Uterus (tissue), 4 donors: ENCODE measurements at places on chromosomes 3 and 15.
A peak's percentile ranks its signal among the peaks of the same experiment; 100 is the strongest.

DNA sequence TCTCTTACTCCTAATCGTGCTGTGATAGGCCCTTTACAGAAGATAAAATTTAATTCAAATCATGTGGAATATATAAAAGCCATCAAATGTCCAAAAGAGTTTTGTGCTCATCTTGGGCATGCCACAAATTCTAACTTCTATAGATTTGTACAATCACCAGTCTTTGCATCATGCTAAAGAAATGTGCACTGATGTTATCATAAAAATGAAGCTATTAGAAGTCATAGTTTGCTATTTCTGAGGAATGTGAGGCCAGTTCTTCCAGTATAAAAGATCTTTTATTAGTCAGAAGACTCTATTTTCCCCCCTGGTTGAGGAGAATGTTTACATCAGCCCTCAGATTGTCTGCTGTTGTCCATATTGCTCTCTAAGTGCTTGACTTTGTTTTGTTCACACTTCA is 2.1 kb upstream of the ANXA2 start:
- DNase-seq = no peak

GRCh38 chr3:99319961-99320360 is 318.4 kb upstream of the COL8A1 start:
- DNase-seq = no peak

- DNase-seq = no peak
These were observed 278.9 kb downstream of the KLF13 start for GRCh38 chr15:31605467-31605931.

DNA sequence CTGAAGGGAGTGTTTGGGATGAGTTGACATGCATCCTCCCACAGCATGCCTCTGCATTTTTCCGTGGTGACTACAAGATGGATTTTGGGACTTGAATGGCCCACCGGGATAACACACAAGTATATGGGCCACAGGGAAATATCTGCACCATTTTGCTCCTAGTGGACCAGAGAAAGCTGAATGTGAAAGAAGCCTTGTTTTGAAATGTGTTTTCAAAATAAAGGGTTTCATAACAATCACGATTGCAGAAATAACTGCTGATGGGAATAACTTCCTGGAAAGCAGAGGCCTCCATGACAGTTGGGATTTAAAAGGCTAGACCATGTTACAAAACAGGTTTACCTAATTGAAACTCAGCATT is 77.5 kb upstream of the PRR23C start:
- DNase-seq = peak; percentile 55

DNA sequence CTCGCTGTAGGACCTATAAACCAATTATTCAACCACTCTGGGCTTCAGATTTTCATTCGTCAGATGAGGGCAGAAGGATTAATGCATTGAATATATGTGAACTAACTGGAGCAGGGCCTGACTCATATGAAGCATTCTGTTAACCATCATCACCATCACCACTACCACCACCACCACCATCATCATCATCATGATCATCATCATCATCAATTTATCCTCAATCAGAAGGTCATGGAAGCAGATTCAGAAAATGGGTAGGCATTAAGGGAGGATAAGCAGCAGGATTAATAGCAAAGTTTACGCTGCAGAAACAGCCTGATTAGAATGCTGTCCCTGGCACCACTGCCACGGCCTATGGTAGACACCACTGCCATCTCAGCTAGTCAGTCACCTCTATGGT is 407.5 kb upstream of the THBS1 start:
- DNase-seq = no peak

GRCh38 chr3:36258421-36258820 is 121.9 kb upstream of the STAC start:
- DNase-seq = no peak

DNA sequence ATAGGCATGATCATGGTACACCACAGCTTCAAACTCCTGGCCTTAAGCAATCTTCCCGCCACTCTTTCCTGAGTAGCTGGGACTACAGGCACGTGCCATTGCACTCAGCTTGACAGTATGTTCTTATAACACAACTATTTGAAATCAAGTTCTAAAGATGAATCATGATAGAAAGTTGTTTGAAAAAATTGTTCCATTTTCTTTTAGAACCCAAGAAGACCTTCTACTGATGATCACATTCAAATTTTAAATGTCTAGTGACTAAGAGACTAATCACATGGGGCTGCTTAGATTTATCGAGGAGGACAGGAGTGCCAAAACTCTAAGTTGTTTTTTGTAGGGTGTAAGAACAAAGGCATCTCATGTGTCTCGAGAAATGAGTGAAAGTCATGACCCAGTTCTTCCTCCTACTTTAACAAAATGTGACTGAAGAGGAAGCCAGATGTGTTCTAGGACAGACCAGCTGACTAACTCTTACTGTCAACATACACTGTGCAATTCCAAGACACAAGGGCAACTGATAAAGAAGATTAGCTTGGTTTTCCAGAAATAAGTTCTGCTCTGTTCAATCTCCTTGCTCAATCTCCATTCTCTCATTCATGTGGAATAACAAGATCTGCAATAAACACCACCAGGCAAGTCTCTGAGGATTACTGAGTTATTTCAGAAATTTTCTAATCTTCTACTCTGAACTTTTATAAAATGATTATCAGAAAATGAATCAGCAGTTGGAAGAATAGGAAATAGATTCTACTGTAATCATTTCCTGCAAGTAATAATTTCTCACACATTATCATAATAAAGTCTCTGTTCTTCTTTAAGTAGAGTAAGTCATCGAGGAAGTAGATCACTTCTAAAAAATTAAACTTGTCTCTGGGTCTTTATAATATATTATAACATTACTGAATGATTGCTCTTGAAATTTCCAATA is 122.6 kb upstream of the CCNL1 start:
- DNase-seq = peak; percentile 34

GRCh38 chr3:106256249-106256957 is 387.6 kb upstream of the CBLB start:
- no peak for DNase-seq

- DNase-seq = no peak
These were observed 257.1 kb upstream of the STT3B start for GRCh38 chr3:31275583-31275982.

GRCh38 chr3:118991775-118992174 is 42.9 kb downstream of the IGSF11 start:
- no peak for DNase-seq

- DNase-seq = no peak
These were observed 263.5 kb downstream of the CNTN4 start for GRCh38 chr3:2362122-2362521.

- no peak for DNase-seq
These were observed 128.4 kb upstream of the HACD2 start for GRCh38 chr3:123713211-123713610.

DNA sequence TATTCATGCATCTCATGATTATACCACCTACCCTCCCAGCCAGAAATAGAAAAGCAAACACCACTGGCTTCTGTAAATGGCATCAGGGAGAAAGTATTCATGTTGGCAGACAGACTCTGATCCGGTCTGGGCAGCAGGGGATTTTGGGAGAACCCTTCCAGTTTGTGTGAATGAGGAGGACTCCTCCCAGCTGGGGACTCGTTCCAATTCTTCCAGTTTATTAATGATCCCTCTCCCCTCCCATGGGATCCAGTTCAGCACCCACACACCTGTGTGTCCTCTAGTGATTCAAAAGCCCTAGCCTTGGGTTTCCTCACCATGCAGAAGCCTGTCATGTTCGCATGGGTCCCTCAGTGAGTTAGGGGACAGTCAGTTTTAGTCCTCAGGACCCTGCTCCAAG is 110.9 kb downstream of the IQSEC1 start:
- no peak for DNase-seq

- no peak for DNase-seq
These were observed 31.8 kb downstream of the UPK1B start for GRCh38 chr3:119205209-119205608.

DNA sequence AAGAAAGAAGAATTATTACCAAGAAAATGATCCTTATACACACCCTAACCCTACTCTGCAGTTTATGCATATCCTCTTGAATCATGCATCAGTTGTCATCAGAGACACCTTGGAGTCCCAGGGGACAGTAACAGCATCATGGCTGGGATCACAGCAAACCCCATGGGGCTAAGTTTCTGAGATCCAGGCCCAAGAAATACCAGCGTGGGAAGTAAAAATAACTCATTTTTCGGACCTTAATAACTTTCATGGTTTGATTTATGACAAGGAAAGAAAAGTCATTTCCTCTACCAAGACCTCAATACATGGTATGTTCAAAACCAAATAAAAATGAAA is 38.8 kb upstream of the B3GNT5 start:
- DNase-seq = no peak

DNA sequence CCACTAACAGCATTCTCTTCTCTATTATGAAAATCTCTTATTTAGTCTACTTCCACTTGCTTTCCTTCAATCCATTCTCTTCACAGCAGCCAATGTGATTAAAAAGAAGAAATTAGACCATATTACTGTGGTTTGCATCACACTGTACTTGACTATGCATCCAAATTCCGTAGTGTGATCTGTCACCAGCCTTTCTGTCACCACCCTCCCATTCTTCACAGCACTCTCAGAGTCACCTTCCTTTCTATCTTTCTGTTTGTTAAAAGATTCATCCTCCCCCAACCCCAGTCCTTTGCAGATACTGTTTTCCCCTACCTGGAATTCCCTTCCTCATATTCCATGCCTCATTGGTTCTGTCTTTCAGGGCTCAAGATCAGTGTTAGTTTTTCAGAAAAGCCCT is 55.0 kb upstream of the ABHD10 start:
- DNase-seq = no peak

- no peak for DNase-seq
These were observed 30.1 kb upstream of the RPL32 start for GRCh38 chr3:12871404-12871983.

- no peak for DNase-seq
These were observed 160.1 kb upstream of the IL12A start for GRCh38 chr3:159828542-159828943.

- peak; percentile 6 for DNase-seq
These were observed 224.3 kb downstream of the SNRPN start for GRCh38 chr15:25178835-25179672.

DNA sequence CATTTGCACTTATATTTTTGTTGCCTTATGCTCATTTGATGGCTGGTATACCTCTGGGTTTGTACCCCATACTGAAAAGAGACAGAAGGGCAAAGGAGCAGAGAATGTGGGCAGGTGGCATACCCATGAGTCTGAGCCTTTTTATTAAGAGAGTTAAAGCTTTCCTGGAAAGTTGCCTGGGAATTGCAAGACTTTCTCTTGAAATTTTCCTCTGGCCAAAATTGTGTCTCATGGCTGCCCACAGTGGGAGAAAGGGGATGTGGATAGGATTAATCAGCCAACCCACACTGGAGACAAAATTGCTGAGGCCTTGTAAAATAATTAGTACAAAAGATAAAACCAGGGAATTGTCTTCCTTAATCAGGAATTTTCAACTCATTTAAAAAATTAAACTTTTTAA is 8.2 kb upstream of the NMD3 start:
- no peak for DNase-seq

DNA sequence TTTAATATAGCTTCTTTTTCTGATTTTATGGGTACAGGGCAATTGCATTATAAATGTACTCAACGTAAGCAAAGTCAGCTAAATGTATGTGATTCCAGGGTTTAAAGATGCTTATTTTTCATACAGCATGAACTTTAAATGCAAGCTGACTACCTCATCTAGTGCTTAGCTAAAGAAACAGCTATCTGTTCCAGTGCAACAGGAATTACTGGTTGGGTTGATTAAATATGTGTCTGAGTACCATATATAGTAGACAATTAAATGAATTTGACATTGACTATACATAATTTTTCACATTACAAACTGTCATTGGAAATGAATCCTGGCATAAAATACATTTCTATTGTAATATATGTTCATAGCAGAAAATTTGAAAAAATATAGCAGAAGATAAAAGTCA is 26.3 kb upstream of the SV2B start:
- no peak for DNase-seq

- no peak for DNase-seq
These were observed 554.4 kb downstream of the IGSF11 start for GRCh38 chr3:118480101-118480860.

DNA sequence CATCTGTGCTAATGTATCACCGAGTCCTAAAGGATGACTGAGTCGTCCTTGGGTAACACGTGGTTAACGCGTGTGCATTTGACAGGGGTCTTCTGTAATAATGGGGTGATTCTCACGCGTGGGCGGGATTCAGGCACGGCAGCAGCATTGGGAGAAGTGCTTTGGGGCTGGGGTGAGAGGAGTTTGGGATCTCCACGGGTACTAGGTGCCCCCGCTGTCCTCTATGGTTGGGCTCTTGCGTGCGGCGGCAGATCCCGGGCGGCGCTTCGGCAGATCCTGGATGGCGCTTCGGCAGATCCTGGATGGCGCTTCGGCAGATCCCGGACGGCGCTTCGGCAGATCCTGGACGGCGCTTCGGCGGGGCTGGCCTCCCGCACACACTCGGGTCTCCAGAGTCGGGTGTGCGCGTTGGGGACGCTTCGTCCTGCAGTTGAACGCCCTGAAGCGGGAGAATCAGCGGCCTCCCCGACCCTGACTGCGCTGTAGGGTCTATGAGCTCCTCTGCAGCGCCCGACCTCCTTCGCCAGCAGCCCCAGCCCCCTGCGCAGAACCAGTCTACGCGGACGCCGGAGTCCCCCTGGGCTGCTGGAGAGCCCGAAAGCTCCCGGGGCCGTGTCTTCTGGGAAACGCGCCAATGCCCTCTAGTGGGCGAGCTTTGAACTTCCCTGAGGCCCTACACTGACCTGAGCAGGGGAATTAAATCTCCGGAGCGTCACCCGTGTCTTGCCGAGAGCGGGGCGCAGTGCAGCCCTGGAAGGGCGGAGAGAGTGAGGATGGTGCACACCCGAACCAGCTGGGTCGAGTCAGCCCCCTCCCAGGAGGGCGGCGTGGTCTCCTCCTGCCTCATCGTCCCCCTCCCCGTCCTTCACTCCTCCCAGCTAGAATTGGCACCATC is 48.1 kb upstream of the EPHB3 start:
- DNase-seq = peak; percentile 85

DNA sequence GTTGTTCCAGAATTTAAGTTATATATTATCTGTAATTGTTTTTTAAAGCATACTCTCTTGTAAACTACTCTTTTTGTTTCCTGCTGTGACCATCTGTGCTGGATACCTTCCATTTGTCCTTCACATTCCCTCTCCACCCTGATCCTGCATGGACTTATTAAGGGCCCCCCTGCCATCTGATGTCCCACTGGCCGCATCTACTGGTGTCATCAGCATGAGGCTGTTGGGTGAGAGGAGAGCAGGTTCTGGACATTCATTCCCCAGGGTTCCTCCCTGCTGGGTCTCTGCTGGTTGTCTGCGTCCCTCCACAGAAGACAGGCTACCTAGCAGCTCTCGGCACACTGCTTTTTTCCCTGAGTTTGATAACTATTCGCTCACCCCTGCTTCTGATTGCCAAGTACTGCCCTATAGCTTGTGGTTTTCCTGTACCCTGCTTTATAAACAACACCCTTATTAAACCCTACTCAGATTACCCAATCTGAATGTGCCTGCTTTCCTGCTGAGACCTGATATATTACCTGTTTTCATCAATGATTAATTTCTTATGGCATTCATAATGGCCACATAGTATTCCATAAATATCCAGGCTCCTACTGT is 7.7 kb downstream of the CMTM8 start:
- DNase-seq = no peak

DNA sequence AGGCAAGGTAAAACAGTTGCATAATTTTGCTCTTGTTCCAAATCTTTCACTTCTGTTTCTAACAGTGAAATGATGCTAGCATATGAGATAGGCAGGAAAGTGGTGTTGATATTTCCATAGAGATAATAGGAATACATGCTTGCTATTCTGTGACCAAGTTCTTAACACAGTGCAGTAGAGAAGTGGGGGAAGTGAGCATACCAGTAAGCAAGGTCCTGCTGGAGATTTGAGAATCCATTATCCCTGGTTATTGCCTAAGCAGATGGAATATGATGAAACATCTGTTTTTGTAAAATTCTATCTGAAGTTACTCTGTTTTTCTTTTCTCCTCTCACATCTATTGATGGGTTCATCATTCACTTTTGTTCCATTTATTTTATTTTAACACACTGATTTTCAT is 28.7 kb downstream of the USP8 start:
- no peak for DNase-seq
